T-cell (primary cell): ENCODE measurements at places on chromosomes 7 and 10.

- H3K27me3 ChIP-seq: no peaks in the 10 kb centered on the region
- H3K4me1 ChIP-seq: no peaks in the 10 kb centered on the region
- DNase-seq: no peak
- no peaks in the 10 kb centered on the region for H3K36me3 ChIP-seq
- H3K4me3 ChIP-seq: no peak overlapping the region
Measured at GRCh38 chr10:54702583-54703485, 98.2 kb downstream of the PCDH15 start.

GRCh38 chr10:3948843-3949242, 163.8 kb upstream of the KLF6 start:
- no peaks in the 10 kb centered on the region for H3K27me3 ChIP-seq
- H3K4me1 ChIP-seq: peaks cover 14% of the 10 kb centered on the region
- no peak overlapping the region for H3K4me3 ChIP-seq
- H3K36me3 ChIP-seq: no peaks in the 10 kb centered on the region

DNA sequence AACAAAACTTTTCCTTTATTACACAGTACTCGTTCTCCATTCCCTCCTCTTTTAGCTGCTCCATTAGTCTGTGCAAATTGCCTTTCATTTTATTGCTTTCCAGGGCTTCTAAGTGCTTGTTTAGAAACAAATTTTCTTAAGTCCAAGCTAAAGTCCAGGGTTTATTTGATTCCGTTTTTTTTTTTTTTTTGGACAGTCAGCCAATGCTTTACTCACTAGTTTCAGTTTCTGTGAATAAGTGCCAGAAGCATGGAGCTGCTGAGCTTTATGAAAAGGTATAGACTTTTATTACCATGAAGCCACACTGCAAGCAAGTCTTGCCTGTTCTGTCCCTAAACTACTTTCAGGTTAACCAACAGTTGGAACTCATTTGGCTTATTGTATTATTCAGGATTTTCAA, 455.0 kb downstream of the GFRA1 start:
- no peaks in the 10 kb centered on the region for H3K36me3 ChIP-seq
- H3K4me1 ChIP-seq: no peaks in the 10 kb centered on the region
- no peak overlapping the region for H3K4me3 ChIP-seq
- DNase-seq: no peak
- no peak overlapping the region for H3K27ac ChIP-seq

DNA sequence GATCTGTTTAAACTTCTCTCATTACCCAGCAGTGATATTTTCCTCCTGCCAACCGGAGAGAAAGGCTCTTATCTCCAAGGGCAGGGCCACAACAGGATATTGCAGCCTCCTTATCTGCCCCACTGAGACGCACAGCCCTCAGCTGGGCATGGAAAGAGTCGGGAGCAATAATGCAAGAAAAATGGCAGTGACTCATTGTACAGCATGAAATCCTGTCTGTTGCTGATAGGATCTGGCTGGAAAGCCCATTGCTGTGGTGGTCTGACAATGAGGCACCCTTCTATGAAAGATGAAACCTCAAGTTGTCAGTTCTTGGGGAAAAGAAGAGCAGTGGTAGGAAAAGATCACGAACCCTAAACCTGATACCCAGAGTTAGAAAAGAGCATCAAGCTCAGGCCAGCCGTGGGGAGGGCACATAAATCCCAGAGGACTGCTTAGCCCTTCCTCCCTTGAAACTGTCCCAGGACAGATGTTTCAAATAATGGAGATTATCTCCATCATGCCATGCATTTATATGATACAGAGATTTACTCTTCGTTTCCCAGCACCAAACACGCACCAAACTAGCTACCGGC, 47.0 kb upstream of the FIGNL1 start:
- DNase-seq: no peak
- H3K4me3 ChIP-seq: no peak overlapping the region
- no peaks in the 10 kb centered on the region for H3K36me3 ChIP-seq
- H3K4me1 ChIP-seq: no peaks in the 10 kb centered on the region
